ENCODE measurements at places on chromosomes 2 and 18.

DNA sequence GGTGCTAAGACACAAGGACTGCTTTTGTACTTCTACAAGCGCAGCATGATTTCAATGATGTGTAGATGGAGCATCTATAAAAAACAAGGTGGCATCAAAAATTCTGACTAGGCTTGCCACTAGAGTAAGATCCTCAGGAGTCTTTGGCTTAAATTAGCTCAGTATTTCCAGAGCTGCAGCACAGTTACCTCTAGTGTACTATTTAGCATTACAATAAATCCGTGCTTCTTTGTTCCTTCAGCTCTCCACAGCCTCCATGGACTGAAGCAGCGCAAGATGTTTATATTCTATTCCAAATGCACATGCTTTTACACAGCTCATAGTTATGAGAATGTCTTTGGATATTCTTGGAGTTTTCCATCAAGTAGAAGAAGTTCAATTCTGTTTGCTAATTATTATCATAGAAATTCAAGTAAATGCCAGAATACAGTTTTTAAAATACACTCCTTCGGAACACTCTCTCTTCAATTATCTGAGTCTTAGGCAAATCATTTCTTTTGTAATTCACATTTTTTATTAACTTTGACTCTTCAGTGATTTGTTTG, 1133.0 kb upstream of the LRRTM1 start:
- DNase-seq, result no peak

- no peak for DNase-seq
Observed at GRCh38 chr18:54440292-54440691, 82.6 kb downstream of the C18orf54 start.

GRCh38 chr2:139790807-139791752, 1010.9 kb upstream of the NXPH2 start:
- DNase-seq, result no peak

- no peak for DNase-seq
Observed at GRCh38 chr2:8107150-8107549, 574.7 kb upstream of the ID2 start.

DNA sequence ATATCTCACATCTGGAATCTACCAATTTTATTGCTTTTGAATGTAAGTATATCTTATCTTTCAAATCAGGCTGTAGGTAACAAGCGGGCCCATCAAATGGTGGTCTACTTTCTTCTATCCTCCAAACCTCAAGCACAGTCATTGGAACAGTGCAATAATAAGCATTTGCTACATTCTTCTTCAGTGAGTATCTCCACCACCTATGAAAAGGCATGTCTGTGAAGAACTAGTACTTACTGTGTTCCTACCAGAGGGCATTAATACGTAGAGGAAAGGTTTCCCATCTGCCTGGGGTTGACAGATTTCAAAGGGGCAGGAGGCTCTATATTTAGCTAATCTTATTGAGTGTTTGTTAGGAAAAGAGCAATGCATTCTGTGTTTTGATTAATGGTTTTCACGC, 411.1 kb downstream of the NCKAP5 start:
- no peak for DNase-seq

DNA sequence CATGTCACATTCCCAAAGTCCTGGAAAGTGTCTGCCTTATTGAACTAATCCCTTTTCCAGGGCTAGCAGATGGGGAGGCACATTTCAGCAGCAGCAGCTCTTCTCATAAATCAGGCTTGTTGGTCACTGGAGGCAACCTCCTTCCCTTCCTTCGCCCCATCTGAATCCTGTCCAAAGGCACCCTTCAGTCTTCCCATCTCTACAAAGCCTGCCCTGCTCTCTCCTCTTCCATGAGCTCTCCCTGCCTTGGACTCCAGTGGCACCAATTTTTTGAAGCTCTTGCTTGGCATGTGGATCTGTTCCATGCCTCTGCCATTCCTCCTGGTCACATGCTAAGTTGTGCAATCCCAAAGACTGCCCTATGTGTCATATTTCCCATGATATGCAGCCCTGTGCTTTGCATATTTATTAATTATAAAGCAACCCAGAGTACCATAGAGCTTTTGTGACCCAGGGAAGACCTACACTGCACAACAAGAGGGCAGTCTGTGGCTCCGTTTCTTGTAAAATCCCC, 70.3 kb downstream of the ANTXR1 start:
- DNase-seq, result no peak

- DNase-seq, result no peak
Observed at GRCh38 chr2:120330946-120331822, 14.8 kb upstream of the INHBB start.

- DNase-seq, result no peak
Observed at GRCh38 chr18:26471027-26471426, 77.3 kb downstream of the KCTD1 start.

- DNase-seq, result no peak
Observed at GRCh38 chr2:202418511-202418910, 42.4 kb downstream of the BMPR2 start.

DNA sequence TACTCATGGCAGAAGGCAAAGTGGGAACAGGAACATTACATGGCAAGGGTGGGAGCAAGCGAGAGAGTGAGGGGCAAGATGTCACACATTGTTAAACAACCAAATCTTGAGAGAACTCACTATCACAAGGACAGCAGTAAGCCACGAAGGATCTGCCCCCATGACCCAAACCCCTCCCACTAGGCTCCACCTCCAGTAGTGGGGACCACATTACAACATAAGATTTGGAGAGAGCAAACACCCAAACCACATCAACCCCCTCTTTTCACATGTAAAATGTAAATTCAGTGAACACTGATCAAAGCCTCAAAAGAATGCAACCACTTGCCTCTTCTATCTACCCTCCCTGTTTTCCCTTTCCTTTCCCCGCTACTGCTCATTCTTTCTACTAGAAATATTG, 43.6 kb upstream of the TNP1 start:
- DNase-seq, result no peak

DNA sequence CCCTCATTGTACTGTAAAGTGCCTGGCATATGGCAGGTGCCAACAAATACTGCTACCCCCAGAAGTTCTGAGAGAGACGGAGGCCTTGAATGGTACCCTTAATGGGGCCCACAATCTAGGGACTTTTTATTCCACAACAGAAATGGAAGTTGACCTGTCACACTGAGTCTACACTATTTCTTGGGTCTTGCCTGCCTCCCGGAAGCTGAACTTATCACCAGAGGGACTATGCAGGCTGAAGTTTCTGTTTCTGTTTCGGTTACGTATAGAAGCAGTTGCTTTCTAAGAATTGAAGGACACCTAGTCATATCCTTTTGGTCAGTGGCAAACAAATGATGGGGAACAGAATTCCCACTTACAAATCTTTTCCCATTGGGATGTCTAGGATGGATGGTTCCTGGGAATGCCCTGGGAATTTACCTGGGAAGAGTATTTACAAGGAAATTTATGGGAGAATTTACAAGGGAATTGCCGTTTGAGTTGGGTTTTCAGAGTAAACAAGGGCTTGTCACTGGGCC, 74.2 kb downstream of the HS1BP3 start:
- DNase-seq, result no peak

GRCh38 chr2:110114831-110115255, 779 bp downstream of the MALL start:
- no peak for DNase-seq

GRCh38 chr2:239689985-239690384, 289.2 kb upstream of the HDAC4 start:
- peak; percentile 35 for DNase-seq

- no peak for DNase-seq
Observed at GRCh38 chr2:174863183-174863582, 98.9 kb upstream of the CHRNA1 start.

GRCh38 chr2:189109921-189110397, 69.6 kb downstream of the COL5A2 start:
- DNase-seq, result no peak

GRCh38 chr2:168712053-168712452, 90.4 kb upstream of the NOSTRIN start:
- DNase-seq, result no peak

GRCh38 chr2:25494616-25495015, 152.9 kb upstream of the DNMT3A start:
- DNase-seq, result no peak

- no peak for DNase-seq
Observed at GRCh38 chr2:215775106-215775505, 238.2 kb downstream of the MREG start.

GRCh38 chr2:8344144-8345097, 337.4 kb upstream of the ID2 start:
- DNase-seq, result no peak

DNA sequence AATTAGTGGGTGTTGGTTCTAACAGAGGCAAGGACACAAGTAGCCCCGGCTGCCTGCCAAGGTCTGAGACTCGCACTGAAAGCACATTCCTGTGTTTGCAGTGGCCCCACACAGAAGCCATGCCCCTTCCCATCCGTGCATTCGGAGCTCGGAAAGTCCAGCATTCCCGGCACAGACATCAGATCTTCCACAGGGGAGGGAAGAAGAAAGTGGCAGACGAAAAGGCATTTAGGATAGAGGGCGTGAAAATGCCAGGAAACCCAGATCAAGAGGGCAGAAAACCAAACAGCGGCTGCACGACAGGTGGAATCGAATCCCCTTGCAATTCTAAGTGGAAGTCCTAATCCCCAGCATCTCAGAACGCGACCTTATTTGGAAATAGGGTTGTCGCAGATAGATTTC, 105.5 kb upstream of the ASB18 start:
- no peak for DNase-seq

GRCh38 chr2:202104286-202104870, 31.3 kb downstream of the KIAA2012 start:
- DNase-seq, result no peak

- peak; percentile 60 for DNase-seq
Observed at GRCh38 chr2:109129921-109130722, 1.1 kb downstream of the SH3RF3 start.

GRCh38 chr2:64649013-64649484, 4.7 kb downstream of the SERTAD2 start:
- no peak for DNase-seq

DNA sequence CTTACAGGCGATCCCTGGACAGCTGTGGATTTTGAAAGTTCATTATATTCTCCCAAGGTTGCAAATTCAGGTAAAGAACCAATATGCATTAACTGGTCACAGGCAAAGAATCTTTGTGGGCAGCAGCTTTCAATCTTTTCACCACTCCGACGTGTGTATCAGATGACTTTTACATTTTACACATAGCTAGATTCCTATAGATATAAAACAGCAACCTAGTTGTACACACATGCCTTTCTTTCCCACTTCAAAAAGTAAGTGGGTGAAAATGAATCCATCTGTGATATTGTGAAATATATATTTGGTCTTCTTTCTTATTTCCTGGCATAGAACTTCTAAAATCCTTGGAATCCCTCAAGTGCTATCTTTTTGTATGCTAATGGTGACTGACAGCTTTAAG, 72.5 kb downstream of the SCG2 start:
- DNase-seq, result no peak

DNA sequence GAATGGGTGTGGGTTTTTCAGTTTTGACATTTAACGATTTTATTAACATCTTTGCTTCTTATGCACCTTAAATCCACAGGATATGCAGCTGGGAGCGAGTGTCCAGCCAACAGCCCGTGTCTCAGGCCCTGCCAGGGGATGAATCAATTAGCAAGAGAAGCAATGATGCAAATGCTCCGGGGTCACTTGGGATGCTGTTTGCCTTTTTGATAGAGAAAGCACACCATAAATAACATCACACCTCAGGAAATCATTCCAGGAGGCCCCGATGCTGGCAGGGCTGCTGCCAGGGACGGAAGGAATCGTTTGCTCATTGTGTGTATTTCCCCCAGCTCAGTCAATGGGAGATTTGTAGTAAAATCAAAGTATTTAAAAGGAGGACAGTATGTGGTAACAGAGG, 394.0 kb upstream of the HNRNPA3 start:
- peak; percentile 66 for DNase-seq

DNA sequence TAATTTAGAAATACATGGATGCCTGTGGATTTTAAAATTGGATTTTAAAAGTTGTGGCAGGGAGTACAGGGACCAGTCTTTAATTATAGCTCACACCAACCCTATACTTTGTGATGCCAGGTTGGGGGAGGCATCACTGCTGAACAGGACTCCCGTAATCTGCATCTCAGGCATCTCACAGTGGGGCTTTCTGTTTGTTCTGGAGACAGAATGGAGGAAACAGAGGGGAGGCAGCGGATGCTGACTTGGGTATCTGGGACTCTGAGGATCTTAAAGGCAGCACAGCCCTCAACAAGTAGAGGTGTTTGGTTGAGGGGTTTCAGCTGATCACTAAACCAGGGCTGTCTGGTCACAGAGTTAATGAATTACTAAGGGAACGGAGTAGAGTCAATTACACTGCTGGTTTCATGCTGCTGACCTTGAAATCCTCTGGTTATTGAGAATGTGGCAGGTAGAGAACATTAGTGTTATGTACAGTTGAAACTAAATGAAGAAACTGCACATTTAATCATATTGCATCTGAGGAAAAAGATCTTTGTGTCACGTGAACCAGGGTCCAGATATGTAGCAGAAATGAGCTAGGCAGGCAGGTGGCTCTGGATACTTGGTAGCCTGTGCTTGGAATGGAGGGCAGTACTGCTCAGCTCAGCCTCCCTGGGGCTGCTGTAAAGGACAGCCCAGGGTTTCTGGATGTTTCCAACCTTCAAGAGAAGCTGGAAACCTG, 40.3 kb downstream of the FHOD3 start:
- DNase-seq, result no peak

DNA sequence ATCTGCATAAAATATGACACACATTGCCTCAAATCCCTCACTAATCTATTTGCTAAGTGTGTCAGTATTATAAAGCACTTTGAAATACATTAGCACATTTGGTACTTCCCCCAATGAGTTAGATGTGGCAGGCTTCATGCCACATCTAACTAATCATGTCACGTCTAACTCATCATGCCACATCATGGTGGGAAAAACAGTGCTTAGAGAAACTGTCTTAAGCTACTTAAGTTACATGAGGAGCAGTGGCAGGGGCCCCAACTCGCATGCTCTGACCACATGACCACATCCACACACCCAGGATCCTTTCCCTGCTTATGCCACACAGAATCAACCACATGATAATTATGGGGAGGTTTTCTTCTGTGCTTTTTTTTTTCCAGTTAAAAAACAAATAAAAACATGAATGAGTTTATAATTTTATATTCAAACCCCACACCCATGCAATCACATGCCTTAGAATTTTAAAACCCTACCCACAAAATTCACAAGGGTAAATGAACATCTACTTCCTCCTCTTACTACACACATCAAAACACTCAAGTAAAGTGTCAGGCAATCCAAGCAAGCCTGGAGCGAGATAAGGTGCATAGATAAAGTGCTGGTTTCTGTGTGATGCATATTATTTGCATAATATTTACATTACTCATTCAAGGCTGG, 1.6 kb downstream of the ABCA12 start:
- DNase-seq, result no peak

DNA sequence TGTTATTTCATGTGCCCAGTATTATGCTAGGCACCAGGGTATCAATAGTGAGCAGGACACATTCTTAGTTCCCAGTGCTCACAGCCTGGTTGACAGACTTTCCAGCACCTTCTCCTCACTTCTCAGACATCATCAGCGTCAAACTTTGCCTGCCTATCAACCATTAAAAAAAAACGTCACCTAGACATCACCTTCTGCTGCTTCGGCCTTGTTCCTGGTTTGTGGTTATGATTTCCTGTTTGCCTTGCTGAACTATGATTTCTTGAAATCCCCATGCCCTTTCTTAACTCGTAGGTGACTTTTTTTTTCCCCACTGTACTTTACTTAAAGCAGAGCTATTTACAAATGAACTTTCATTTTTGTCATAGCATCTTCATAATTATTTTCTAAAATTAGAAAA, 60.4 kb upstream of the NABP1 start:
- no peak for DNase-seq

- DNase-seq, result peak; percentile 88
Observed at GRCh38 chr2:64453770-64454385, at the start of gene LGALSL. TSS of gene LGALSL (plus strand) at chr2:64454162. CDS start at chr2:64454546, 384 bp downstream.

Data from right forelimb (tissue), 1 donor.